ENCODE measurements at places on chromosomes 12 and 14. TPM values are rescaled to one million over a fixed set of nuclear protein-coding genes. Genes with fewer than 3 reads are reported as not detected.

GRCh38 chr12:128075332-128075731, 191.6 kb upstream of the TMEM132C start:
- no peak overlapping the region for H3K27ac ChIP-seq
- H3K4me3 ChIP-seq: no peak overlapping the region
- no peaks in the 10 kb centered on the region for H3K4me1 ChIP-seq
- no peaks in the 10 kb centered on the region for H3K27me3 ChIP-seq

DNA sequence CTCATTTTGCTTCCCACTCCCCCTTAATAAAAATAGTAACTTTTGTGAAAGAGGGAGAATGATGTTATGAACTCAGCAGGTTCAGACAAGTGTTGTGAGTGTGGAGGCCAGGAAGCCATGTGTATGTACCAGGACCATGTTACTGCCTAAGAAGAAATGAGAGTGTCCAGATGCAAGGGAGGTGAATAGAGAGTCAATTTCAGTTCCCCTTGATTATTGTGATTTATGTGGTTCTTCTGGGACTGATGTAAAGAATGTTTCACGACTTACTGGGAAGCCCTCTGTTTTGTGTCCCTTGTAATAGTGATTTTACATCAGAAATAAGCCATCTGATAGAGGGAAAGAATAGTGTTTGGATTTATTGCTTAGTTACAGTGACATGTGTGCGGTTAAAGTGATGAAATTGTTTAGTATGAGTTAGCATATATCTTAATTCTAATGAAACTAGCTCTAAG, 32.5 kb downstream of the FBXO34 start:
- peaks cover 12% of the 10 kb centered on the region for H3K4me1 ChIP-seq
- no peak for DNase-seq
- H3K27ac ChIP-seq: no peak overlapping the region
- H3K36me3 ChIP-seq: no peaks in the 10 kb centered on the region
- H3K27me3 ChIP-seq: no peaks in the 10 kb centered on the region

DNA sequence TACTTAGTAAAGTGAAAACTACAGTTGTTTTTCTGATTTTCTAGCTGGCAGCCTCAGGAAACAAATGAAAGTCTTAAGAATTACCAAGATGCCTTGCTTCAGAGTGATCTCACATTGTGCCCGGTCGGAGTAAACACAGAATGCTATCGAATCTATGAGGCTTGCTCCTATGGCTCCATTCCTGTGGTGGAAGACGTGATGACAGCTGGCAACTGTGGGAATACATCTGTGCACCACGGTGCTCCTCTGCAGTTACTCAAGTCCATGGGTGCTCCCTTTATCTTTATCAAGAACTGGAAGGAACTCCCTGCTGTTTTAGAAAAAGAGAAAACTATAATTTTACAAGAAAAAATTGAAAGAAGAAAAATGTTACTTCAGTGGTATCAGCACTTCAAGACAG, 28.9 kb downstream of the RXYLT1 start:
- no peak for DNase-seq
- no peak overlapping the region for H3K27ac ChIP-seq
- H3K4me1 ChIP-seq: peaks cover 8% of the 10 kb centered on the region
- H3K4me3 ChIP-seq: no peak overlapping the region
- no peaks in the 10 kb centered on the region for H3K27me3 ChIP-seq
- peaks cover 8% of the 10 kb centered on the region for H3K36me3 ChIP-seq

GRCh38 chr12:107778383-107779025, 4.0 kb downstream of the ASCL4 start:
- H3K36me3 ChIP-seq: no peaks in the 10 kb centered on the region
- peaks cover 3% of the 10 kb centered on the region for H3K27me3 ChIP-seq
- no peak overlapping the region for H3K27ac ChIP-seq
- H3K4me1 ChIP-seq: no peaks in the 10 kb centered on the region

DNA sequence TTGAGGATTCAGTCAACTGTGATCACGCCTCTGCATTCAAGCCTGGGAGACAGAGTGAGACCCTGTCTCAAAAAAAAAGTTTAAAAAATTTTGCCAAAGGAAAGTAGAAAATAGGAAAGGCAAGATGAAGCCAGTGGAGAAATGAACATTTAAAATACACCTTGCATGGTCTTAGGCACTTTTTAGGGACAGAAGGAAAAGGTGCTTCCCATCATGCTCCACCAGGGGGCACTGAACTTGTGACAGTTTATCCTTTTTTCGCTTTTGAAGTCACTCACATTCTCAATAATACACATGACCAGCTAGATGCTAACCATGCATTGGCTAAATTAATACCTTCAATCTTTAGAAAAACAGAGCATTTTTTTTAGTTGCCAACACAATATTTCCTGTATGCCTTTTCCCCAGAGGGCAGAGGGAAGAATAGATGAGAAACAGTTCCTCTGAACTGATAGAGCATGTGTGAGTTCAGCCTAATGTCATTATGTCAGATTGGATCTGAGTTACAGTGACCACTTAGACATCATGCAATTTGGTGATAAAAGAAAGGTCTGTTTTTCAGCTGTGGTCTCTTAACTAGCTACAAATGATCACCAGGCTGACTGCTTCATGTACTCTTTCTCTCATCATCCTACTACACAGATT, 221.8 kb upstream of the SSTR1 start:
- no peaks in the 10 kb centered on the region for H3K36me3 ChIP-seq
- H3K27ac ChIP-seq: no peak overlapping the region
- H3K4me1 ChIP-seq: no peaks in the 10 kb centered on the region

DNA sequence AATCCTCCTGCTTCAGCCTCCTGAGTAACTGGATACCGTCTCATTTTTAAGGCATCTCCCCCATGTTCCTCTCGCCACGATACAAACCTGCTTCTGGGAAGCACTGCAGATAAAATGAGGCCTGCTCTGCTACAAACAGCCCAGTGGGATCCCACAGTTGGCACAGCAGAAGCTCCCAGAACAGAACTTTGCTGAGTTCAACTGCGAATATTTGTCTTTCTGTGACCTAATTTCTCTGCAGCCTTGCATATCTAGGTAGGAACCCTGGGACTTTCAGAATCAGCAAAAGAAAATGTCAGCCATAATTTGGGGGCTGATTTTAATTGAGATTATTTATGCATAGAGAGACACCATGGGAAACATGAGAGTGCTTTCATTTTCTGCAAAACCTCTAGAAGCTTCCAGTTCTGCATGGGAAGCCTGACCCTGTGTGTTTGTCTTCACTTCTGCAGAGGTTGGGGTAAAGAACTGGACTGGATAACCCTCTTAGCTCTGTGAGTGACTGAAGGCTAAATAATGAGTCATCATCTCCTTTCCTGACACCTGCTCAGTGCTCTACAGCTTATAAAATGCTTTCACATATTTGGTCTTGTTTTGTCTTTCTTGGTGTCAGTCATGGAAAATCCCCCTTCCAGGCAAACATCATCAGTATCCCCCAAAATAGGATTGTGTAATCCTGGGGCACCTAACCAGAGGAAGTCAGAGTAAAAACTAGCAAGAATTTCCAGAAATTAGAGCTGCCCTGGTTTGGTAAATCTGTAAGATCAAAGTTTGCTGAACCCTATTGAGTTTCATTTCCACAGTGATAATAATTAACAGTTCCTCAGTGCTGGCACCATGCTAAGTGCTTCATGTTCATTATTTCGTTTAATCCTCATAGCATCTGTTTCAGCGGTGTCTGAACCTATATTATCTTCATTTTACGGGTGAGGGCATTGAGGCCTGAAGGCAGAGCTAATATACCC, 185.8 kb downstream of the SLC15A4 start:
- no peak overlapping the region for H3K27ac ChIP-seq
- no peaks in the 10 kb centered on the region for H3K4me1 ChIP-seq
- H3K36me3 ChIP-seq: no peaks in the 10 kb centered on the region
- no peak overlapping the region for H3K4me3 ChIP-seq
- H3K27me3 ChIP-seq: no peaks in the 10 kb centered on the region

GRCh38 chr12:1173781-1174617, 183.0 kb downstream of the ERC1 start:
- H3K27ac ChIP-seq: no peak overlapping the region
- no peak for DNase-seq
- no peaks in the 10 kb centered on the region for H3K36me3 ChIP-seq

Gene DEPDC4
- total RNA-seq: 2.2 TPM

Gene NRL
- 0.79 TPM for total RNA-seq
